Stimulated activated CD8-positive, alpha-beta memory T cell treated with anti-CD3 and anti-CD28 coated beads, Interleukin-4, amount 100 ng/mL, for 1 hour (primary cell): ENCODE measurements at places on chromosomes 4 and X.

DNA sequence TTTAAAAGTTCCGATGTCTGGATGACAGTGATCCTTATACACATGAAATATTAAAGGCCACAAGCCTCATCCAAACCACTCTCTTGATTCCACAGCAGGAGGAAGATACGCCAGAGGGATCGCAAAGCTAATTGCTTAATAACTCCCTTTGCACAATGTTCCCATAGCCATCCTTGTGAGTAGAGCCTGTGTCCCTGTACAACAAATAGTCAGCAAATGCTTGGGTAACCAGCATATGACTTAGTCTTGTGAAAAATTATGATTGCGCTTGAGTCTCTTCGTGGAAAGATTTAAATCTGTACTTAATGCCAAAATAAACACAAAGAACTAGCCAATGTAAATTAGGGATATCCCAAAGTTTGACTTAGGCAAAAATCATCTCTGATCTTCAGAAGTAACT lies 31.5 kb downstream of the SLC9A7 start:
- DNase-seq, result no peak

DNA sequence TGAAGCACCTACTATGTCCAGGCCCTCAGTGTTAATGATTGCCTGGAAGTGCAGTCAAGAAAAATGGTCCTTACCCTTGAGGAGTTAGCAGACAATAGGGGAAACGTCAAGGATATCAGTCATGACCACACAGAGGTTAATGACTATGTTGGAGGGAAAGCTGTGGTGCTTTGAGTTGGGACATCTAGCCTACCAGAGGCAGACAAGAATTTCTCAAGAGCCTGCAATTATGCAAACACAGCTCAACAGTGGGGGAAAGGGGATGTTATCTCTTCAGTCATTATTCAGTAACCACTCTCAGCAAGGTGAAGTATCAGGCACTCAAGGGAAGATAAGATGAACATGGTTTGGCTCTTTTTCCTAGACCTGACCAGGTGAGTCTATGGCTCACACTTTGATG lies 7.0 kb upstream of the FGFBP1 start:
- no peak for DNase-seq

DNA sequence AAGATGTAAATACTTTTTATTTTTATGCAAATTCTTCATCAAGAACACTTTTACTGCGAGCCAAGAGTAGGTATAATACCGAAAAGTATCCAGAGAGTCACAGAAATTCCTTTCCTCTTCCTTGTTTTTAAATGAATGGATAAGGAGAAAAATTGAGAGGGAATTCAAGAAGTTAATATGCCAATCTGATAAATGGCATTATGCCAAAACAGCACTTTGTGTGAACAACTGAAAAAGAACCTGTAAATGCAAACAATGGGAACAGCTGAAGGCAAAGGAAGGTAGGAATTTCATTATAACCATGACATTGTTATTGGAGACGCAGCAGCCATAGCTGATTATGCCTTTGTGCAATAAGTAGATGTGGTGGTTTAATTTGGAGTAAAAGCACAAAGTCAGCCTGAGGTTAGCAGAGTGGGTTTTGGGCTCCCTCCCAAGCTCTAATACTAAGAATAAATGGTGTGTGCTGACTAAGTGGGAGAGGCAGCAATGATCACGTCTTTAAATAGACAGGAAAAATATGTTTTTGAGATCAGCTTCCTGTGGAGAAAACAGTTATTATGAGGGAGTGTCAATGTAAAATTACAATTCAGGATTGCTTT lies 209.8 kb upstream of the NDST4 start:
- no peak for DNase-seq

GRCh38 chr4:142274137-142274536 lies 572.0 kb downstream of the INPP4B start:
- no peak for DNase-seq

DNA sequence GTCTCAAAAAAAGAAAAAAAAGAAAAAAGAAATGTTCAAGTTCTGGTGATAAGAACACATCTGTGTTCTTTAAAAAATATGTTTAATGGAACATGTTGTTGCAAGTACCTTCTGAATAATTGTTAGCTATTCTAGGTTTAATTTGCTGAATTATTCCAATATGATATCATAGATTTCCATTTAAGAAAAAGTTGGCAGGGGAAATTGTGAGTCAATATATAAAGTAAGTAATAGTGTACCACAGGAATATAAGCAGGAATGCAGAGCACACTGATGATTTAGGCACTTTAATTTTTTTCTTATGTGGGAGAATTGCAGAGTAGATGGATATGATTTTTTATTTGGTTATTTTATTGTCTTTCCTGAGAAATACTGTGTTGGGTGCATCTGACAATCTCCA lies 190.7 kb downstream of the RPA4 start:
- no peak for DNase-seq

DNA sequence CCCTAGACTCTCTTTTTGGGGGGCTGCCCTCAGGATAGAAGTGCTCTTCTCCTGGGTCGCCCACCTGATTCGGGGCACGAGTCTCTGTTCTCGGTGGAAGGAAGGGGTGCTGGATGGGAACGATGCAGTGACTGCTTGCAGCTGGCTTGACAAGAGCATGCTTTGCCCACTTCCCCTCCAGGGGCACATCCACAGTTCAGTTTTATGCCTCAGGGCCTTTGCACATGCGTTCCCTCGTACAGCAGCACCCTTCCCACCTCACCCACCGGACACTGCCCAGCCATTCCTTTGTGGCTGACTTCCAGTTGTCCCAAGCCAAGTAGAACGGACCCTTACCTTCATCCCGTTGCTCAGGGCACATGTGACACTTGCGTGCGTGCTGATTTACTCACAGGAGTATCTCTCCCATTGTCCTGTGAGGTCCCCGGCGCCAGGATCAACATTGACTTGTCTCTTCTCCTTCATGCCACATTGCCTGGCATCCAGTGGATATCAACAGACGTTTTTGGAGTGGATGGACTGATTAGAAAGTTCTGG lies 60.0 kb downstream of the C4orf50 start:
- no peak for DNase-seq

GRCh38 chr4:107828315-107829090 lies 3.8 kb downstream of the SGMS2 start:
- DNase-seq, result no peak

GRCh38 chrX:14932136-14932535 lies 58.9 kb downstream of the MOSPD2 start:
- no peak for DNase-seq

GRCh38 chrX:20362268-20363267 lies 95.9 kb upstream of the RPS6KA3 start:
- no peak for DNase-seq

DNA sequence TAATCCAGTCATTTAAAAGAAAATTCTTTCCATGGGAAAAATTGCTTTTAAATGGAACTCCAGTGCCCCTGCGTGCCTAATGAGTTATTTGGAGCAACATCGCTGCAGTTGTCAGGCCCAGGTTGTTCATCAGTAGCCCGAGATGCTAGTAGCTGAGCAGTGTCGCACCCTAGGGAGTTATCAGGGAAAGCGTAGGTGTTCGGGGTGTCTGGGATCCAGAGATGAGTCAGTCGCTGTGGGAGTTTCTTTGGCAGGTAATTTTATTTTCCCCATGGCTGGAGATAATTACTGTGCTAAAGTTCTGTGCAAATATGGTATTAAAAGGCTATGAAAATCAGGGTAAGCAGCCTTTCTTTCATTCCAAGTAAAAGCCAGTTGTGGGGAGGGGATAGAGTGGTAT lies 49.4 kb downstream of the ANXA3 start:
- DNase-seq, result no peak

DNA sequence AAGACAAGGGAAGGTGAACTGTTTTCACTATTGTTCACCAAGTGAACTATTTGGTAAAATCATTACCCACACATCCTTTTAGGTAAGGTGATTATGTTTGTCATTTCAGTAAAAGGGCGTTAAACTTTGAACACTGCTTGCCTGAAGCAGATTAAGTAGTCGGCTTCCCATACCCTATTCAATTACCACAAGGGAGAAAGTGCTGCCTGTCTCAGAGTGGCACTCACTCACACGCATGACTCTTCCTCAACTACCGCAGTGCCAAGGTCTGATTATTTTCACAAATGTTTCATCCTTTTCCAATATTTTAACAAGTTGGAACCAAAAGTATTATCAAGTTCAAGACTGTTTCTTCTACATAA lies 11.0 kb downstream of the VEGFC start:
- no peak for DNase-seq

GRCh38 chr4:164997324-164997723 lies 19.9 kb upstream of the TRIM61 start:
- DNase-seq, result no peak

DNA sequence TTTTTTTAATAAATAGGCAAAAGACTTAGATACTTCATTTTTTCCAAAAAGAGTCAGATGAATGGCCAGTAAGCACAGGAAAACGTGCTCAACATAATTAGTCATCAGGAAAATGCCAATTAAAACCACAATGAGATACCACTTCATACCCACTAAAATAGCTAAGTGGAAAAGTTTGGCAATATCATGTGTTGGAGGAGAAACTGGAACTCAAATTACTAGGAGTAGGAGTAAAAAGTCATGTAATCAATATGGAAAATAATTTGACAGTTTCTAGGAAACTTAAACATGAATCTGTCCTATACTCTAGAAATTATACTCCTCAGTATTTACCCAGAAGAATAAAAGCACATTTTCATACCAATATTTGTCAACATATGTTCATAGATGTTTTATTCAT lies 449.8 kb downstream of the INPP4B start:
- no peak for DNase-seq

GRCh38 chr4:169492436-169493163 lies 119.8 kb downstream of the NEK1 start:
- no peak for DNase-seq

DNA sequence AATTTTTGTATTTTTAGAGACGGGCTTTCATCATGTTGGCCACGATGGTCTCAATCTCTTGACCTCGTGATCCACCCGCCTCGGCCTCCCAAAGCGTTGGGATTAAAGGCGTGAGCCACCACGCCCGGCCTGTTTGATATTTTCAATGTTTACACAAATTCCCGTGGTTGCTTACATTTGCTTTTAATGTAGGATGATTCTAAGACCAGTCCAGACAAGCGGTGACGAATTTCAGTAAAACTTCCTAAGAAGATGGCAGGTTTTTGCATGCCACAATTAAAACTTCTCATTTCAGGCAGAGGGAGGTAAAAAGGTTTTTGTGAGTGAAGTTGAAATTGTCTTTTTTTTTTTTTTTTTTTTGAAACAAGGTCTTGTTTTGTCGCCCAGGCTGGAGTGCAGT lies 41.4 kb upstream of the RBPJ start:
- no peak for DNase-seq

GRCh38 chr4:57034520-57034919 lies 55.8 kb downstream of the POLR2B start:
- DNase-seq, result no peak

- DNase-seq, result no peak
Observed at GRCh38 chr4:52837716-52838558, 24.2 kb upstream of the RASL11B start.

- DNase-seq, result no peak
Observed at GRCh38 chr4:182429896-182430295, 186.7 kb downstream of the TENM3 start.

- no peak for DNase-seq
Observed at GRCh38 chr4:86338989-86339388, 20.9 kb downstream of the MAPK10 start.

DNA sequence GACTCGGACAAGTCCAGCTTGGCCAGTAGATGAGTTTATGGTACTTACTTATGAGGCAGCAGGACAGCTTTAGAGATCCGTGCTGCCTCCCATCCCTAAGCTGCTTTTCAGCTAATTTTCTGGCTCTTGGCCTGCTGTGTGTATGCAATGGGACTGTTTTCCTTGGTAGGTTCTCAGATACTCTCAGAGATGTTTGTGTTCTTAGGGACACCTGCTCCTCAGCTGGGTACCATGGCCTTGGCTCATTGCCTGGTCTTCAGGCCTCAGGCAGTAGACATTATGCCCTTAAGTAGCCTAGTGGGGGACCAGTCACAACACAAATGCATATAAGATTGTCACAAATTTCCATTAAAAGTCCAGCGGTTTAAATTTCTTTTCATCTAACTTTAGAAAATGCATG lies 688.0 kb downstream of the PCDH7 start:
- DNase-seq, result no peak

- DNase-seq, result no peak
Observed at GRCh38 chr4:185036019-185036418, 17.7 kb downstream of the HELT start.

GRCh38 chr4:73066928-73067327 lies 2.6 kb downstream of the COX18 start:
- no peak for DNase-seq

GRCh38 chr4:14247767-14248166 lies 620.2 kb upstream of the BOD1L1 start:
- DNase-seq, result no peak

- DNase-seq, result no peak
Observed at GRCh38 chr4:19230906-19231545, 1020.7 kb upstream of the SLIT2 start.

GRCh38 chrX:2608638-2609430 lies 82.3 kb upstream of the CD99 start:
- peak; percentile 75 for DNase-seq

DNA sequence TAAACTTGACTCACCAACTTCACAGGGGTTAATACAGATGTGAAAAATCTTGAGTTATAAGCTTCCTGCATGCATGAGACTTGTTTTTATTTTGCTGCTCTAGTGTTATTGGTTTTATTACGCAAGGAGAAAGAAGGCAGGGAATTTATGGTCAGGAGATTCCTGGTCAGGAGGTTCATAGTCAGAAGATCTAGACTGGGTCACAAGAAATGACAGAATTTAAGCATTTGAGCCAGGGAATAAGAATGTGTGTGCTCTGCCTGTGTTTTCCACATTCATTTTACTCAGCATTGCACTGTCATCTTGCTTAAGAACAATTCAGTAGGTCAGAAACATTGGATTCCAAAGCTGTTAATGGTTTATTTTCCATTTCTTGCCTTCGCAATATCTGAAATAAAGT lies 2522.1 kb downstream of the ARAP2 start:
- DNase-seq, result no peak

- no peak for DNase-seq
Observed at GRCh38 chr4:8534611-8535010, 45.6 kb upstream of the GPR78 start.

GRCh38 chr4:165604181-165604580 lies 225.4 kb downstream of the CPE start:
- no peak for DNase-seq

- no peak for DNase-seq
Observed at GRCh38 chrX:21813612-21814368, 25.6 kb upstream of the MBTPS2 start.

DNA sequence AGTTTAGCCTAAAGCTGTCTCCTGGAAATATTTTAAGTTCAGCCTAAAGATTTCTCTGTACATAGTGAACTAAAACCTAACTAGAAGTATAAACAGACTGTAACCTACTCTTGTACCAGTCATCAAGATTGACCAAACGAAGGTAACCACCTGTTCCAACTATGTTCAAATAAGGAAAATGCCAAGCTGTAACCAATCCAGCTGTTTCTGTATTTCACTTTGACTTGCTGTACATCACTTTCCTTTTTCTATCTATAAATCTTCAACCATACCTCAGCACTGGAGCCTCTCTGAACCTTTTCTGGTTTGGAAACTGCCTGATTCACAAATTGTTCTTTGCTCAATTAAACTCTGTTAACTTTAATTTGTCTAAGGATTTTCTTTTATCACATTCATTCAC lies 3.1 kb upstream of the CYSLTR1 start:
- no peak for DNase-seq
